Neural crest cell (in vitro differentiated cells): ENCODE measurements at places on chromosomes 13 and 19. TPM values are rescaled to one million over a fixed set of nuclear protein-coding genes. Genes with fewer than 3 reads are reported as not detected.

The SIN3B gene
- total RNA-seq, result 59.9 and 64.4 TPM in 2 replicates

DNA sequence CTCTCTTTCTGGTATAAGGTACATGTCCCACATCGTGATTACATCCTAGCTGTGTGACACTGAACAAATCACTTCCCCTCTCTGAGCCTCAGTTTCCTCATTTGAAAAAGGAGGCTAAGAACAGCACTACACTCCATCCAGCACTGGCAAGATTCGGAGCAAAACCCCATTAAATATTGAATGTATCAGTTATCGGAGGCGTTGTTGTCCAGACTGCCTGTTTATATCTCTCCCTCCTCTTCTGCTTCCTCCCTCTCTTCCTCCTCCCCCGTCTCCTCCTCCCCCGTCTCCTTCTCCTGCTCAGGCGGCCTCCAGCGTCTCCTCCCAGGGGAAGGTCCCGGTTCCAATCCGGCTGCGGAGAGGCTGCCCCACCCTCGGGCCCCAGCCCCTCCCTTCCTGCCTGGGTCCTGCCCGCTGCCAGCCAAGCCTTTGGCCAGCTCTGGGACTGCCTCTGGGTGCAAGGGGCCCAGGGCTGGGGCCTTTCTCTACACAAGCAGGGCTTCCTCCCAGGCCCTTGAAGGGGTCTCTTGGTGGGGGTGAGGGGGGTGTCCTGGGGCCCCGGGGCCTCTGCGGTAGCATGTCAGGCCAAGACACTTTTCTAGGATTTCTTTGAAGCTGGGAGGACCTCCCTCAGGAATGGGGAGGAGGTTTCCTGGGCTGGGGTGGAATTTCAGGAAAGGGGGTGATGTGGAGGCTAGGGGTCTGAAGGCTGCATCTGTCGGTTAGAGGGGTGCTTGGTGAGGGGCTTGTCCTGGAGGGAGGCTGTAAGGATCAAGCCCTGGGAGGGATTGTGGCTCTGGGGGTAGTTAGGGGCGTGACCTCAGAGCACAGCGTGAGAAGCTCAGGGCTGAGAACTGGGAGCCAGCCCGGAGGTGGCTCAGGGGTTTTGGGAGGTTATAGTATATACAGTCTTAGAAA lies 1.9 kb downstream of the RRAS start:
- peaks cover 68% of the 10 kb centered on the region for H3K4me1 ChIP-seq
- peaks cover 52% of the 10 kb centered on the region for H3K27me3 ChIP-seq
- peak overlapping the region; percentile 83 for H3K4me3 ChIP-seq
- no peak for DNase-seq
- H3K36me3 ChIP-seq, result no peaks in the 10 kb centered on the region

GRCh38 chr19:46766569-46767317 lies 20.5 kb upstream of the STRN4 start:
- DNase-seq, result peak; percentile 48
- no peak overlapping the region for H3K4me3 ChIP-seq
- no peaks in the 10 kb centered on the region for H3K36me3 ChIP-seq
- H3K27me3 ChIP-seq, result no peaks in the 10 kb centered on the region
- H3K27ac ChIP-seq, result no peak overlapping the region

DNA sequence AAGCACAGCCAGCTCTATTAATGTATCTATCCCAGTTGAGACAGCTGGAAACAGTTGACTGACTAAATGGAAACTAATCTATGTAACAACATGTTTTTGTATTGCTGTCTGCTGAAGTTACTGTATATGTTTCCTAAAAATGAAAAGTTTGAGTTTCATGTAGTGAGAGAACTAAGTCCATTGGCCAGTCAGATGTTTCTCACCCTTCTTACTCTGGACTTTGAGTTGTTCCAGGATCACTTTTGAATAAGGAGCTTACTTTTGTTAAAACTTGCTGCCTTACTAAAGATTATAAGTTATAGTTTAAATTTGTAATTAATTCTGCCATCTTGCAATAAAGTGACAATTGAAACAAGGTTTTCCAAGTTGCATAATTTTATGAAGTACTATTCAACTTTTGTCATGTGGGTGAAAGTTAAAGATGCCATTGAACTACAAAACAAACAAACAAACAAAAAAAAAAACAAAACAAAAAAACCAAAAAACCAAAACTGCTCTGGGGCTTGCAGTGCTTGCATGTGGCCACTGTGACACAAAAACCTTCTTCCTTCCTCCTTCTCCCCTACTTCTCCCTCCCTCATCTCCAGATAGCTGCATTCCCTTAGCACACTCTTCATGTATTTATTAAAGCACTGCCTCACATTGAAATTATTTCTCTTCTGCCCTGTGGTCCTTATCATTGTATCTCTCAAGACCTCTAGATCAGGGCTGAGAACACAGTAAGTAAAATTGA lies 15.3 kb downstream of the WDFY2 start:
- peaks cover 8% of the 10 kb centered on the region for H3K36me3 ChIP-seq
- no peak overlapping the region for H3K4me3 ChIP-seq
- no peak overlapping the region for H3K27ac ChIP-seq
- H3K4me1 ChIP-seq, result peaks cover 17% of the 10 kb centered on the region
- no peak for DNase-seq
- H3K27me3 ChIP-seq, result no peaks in the 10 kb centered on the region

DNA sequence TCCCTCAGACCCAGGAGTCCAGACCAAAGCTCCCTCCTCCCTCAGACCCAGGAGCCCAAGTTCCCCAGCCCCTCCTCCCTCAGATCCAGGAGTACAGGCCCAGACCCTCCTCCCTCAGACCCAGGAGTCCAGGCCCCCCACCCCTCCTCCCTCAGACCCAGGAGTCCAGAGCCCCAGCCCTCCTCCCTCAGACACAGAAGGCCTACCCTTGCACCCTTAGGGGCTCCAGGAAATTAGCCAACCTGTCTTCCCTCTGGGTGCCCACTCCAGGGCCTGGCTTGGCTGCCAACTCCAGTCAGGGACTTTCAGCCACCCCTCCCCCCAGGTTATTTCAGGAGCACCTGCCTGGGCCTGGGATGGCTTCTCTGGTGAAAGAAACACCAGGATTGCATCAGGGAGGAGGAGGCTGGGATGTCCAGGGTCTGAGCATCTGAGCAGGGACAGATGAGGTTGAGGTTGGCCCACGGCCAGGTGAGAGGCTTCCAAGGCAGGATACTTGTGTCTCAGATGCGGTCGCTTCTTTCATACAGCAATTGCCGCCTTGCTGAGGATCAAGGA lies at the start of gene FGF21:
Gene FGF21, plus strand, starts transcription at position 441 of the 558 bp plus-strand sequence. CDS start 713 bp downstream, outside the sequence.
- no peak within 1 kb of the TSS for H3K27ac ChIP-seq
- H3K4me3 ChIP-seq, result peak within 1 kb of the TSS; percentile 75
- peaks cover 49% of the 10 kb centered on the region for H3K27me3 ChIP-seq
- peaks cover 17% of the 10 kb centered on the region for H3K4me1 ChIP-seq
- peaks cover 2% of the 10 kb centered on the region for H3K36me3 ChIP-seq
- DNase-seq, result no peak

DNA sequence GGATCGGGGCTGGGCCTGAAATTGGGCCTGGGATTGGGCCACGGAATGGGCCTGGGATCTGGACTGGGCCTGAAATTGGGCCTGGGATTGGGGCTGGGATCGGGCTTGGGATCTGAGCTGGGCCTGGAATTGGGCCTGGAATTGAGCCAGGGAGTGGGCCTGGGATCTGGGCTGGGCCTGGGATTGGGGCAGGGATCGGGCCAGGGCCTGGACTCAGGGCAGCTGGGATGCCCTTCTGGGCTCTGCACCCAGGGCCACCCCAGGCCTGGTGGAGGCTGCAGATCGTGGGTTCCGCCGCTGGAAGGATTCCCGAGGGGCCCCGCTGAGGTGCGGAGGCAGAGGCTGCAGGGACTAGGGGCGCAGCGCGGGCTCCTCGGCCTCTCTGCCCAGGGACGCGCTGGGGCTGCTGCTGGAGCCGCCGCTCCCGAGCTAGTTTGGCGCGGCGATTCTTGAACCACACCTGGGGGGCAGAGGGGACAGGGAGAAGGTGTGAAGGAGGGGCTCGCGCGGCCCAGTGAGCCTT lies 1.8 kb downstream of the TPRX1 start:
- no peak overlapping the region for H3K4me3 ChIP-seq
- no peaks in the 10 kb centered on the region for H3K4me1 ChIP-seq
- peaks cover 11% of the 10 kb centered on the region for H3K27me3 ChIP-seq

The SHISA2 gene
- total RNA-seq, result 1.3 and 1.7 TPM in 2 replicates

DNA sequence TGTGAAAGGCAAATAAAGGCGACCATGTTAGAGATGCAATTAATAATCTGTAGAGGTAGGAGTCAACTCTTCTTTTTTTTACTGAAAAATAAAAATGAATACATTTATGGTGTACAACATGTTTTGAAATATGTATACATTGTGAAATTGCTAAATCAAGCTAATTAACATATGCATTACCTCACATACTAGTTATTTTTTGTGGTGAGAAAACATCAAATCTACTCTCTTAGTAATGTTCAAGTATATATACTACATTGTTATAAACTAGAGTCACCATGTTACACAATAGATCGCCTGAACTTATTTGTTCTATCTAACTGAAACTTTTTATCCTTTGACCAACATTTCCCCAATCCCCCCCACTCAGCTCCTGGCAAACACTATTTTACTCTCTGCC lies 143.2 kb downstream of the POU4F1 start:
- H3K36me3 ChIP-seq, result no peaks in the 10 kb centered on the region
- H3K27me3 ChIP-seq, result no peaks in the 10 kb centered on the region
- H3K27ac ChIP-seq, result no peak overlapping the region
- no peak overlapping the region for H3K4me3 ChIP-seq
- H3K4me1 ChIP-seq, result no peaks in the 10 kb centered on the region

DNA sequence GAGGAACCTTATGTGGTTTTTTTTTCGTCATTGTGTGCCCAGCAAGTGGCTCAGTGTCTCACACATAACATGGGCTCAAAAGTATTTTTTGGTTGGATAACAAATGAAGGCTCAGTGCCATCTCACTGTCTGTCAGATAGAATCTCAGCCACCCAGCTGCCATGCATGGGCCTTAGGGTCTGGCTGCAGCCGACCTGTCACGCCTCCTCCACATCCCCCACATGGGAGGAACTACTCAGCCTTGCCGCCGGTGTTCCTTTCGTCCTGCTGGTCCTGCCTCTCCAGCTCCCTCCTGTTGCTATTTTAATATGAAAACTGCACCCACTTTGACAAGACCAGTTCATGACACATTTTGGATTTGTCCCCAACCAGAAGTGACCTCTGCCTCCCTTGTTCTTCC lies 121.2 kb downstream of the SHISA2 start:
- H3K4me1 ChIP-seq, result peaks cover 24% of the 10 kb centered on the region
- H3K27me3 ChIP-seq, result peaks cover 19% of the 10 kb centered on the region
- peak overlapping the region; percentile 64 for H3K27ac ChIP-seq

- peak within 1 kb of the TSS; percentile 95 for H3K4me3 ChIP-seq
- H3K27me3 ChIP-seq, result no peaks in the 10 kb centered on the region
- H3K27ac ChIP-seq, result peak within 1 kb of the TSS; percentile 97
- DNase-seq, result peak; percentile 60
- peaks cover 24% of the 10 kb centered on the region for H3K4me1 ChIP-seq
Measured at GRCh38 chr19:44212250-44212865, at the start of gene ZNF227. Gene ZNF227 (plus strand): TSS chr19:44212532. CDS start chr19:44217793, 5,261 bp downstream.

- no peak for DNase-seq
- peak overlapping the region; percentile 70 for H3K4me3 ChIP-seq
- H3K27ac ChIP-seq, result peak overlapping the region; percentile 97
- peaks cover 41% of the 10 kb centered on the region for H3K4me1 ChIP-seq
Measured at GRCh38 chr13:80055847-80056246, 285.1 kb downstream of the SPRY2 start.

- peaks cover 24% of the 10 kb centered on the region for H3K4me1 ChIP-seq
- no peaks in the 10 kb centered on the region for H3K36me3 ChIP-seq
- DNase-seq, result no peak
- H3K27ac ChIP-seq, result no peak overlapping the region
Measured at GRCh38 chr13:50999641-51000040, 90.0 kb downstream of the RNASEH2B start.

GRCh38 chr13:100396776-100397175 lies 191.8 kb downstream of the GGACT start:
- no peak overlapping the region for H3K4me3 ChIP-seq
- no peak overlapping the region for H3K27ac ChIP-seq
- H3K27me3 ChIP-seq, result no peaks in the 10 kb centered on the region
- no peak for DNase-seq
- peaks cover 6% of the 10 kb centered on the region for H3K36me3 ChIP-seq

The DCT gene
- 0.12 and 0.43 TPM in 2 replicates for total RNA-seq

The ZNF625 gene
- 22.8 and 29.0 TPM in 2 replicates for total RNA-seq

The FPR2 gene
- not detected in 2 replicates for total RNA-seq

GRCh38 chr13:53405616-53406015 lies 377.0 kb downstream of the OLFM4 start:
- DNase-seq, result peak; percentile 19
- no peaks in the 10 kb centered on the region for H3K27me3 ChIP-seq
- H3K36me3 ChIP-seq, result no peaks in the 10 kb centered on the region
- H3K4me3 ChIP-seq, result no peak overlapping the region
- H3K4me1 ChIP-seq, result no peaks in the 10 kb centered on the region

- peaks cover 14% of the 10 kb centered on the region for H3K4me1 ChIP-seq
- H3K36me3 ChIP-seq, result peaks cover 7% of the 10 kb centered on the region
- H3K4me3 ChIP-seq, result no peak overlapping the region
- no peak for DNase-seq
Measured at GRCh38 chr19:50517704-50518075, 4.0 kb upstream of the ASPDH start.

DNA sequence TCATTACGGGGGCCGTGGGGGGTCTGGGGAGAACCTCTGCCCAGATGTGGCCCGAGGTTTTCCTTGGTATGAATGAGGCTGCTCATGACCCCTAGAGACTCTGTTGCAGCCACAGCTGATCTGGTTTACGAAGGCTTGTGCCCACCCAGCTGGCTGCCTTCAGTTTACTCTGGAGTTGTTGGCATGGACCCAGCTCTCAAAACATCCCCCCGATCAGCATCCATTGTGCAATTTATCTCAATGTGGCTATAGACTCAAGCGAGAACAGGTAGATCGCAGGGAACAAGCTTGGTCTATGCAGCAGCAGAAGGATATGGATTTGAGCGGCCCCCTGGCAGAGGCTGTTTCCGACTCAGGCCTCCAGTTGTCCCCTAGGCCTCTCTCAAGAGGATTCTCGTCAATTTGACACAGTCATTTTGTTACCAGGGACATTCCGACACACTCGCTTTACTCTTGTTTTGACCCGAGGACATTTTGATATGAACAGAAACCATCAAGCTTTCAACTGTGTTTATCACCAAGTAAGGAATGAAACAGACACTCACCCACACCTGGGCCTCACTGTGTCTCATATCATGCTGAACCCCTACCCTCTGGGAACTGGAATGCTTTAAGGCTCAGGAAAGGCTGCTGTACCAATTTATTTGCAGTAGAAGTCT lies 161.5 kb downstream of the KATNAL1 start:
- DNase-seq, result no peak
- no peak overlapping the region for H3K27ac ChIP-seq
- no peak overlapping the region for H3K4me3 ChIP-seq
- no peaks in the 10 kb centered on the region for H3K36me3 ChIP-seq
- no peaks in the 10 kb centered on the region for H3K27me3 ChIP-seq

GRCh38 chr13:32261567-32261966 lies 53.6 kb downstream of the ZAR1L start:
- H3K4me1 ChIP-seq, result peaks cover 25% of the 10 kb centered on the region
- no peaks in the 10 kb centered on the region for H3K27me3 ChIP-seq
- DNase-seq, result no peak
- no peak overlapping the region for H3K4me3 ChIP-seq
